ENCODE measurements at places on chromosomes 7 and 10.

GRCh38 chr10:3435671-3436070 lies 263.1 kb upstream of the PITRM1 start:
- DNase-seq = no peak

- no peak for DNase-seq
Observed at GRCh38 chr10:119503821-119504220, 38.7 kb downstream of the RGS10 start.

DNA sequence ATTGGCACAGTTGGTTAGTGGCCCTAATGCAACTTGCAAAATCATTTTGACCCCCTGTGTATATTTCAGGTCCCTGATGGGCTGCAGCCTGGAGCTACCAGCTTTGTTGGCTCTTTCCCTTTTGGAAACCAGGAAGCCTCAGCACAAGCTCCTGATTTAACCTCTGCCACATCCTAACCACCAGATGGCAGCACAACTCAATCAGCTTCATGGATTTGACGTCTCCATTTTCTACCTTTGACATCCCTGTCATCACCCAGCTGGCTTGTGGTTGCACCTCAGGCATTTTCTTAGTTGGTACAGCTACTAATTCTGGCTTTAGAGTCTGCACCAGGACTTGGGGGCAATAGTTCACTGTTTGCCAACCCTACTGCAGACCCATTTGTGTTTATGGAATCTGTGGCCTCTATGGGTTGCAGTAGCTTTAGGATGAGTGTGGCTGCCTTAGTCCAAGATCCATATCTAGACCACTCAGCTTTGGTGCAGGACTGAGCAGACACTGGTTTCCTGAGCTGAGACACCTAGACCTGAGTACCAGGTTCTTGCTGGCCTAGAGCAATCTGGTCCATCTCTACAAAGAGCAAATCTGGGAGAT lies 456.2 kb downstream of the REEP3 start:
- peak; percentile 54 for DNase-seq

DNA sequence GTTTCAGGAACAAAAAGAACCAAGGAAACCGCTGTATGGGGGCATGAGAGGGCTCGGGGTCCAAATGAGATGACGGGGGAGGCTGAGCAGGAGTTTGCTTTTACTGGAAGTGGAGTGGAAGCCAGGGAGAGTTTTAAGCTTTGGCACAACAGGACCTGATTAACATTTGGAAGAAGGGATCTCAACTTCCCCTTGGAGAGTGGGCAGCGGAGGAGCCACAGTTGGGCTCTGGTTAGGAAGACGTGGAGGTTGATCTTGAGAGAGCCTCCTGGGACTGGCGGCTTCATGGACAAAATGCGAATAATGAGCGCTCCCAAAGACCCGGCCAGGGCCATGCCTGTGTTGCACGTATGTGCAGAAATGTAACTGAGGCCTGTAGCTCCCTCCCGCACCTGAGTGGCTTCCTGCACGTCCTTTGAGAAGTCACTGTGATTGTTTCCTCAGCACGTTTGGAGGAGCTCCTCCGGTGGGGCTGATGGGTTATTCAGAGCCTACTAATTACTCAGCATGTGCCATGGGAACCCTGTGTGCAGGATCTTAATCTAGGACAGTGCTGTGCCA lies 595.3 kb upstream of the MGMT start:
- DNase-seq = no peak

GRCh38 chr7:37349979-37350590 lies 98.6 kb downstream of the ELMO1 start:
- no peak for DNase-seq

DNA sequence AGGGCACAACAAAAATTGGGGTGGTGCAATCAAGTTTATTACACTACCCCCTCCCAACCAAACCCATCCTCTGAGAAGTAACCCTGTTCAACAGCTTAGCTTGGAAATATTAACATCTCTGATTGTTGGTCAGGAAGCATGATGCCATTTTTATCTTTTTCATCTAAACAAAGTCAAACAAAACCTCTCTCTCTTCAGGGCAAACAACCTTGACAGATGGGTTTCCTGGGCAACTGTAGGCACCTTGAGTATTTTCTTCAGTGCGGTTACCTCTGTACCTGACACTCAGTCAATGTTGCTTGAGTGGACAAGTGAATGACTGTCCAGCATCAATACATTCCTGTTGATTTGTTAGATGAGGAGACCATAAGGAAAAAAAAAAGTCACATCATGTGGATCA lies 183.6 kb downstream of the NRP1 start:
- no peak for DNase-seq

GRCh38 chr10:94018107-94018506 lies 24.4 kb downstream of the PLCE1 start:
- no peak for DNase-seq

GRCh38 chr7:139777948-139778841 lies at the start of gene HIPK2:
TSS of gene HIPK2 (minus strand) at chr7:139777998. CDS start at chr7:139777623, 375 bp downstream.
- peak; percentile 80 for DNase-seq

- peak; percentile 22 for DNase-seq
Observed at GRCh38 chr7:151626422-151627115, 106.9 kb upstream of the RHEB start.

DNA sequence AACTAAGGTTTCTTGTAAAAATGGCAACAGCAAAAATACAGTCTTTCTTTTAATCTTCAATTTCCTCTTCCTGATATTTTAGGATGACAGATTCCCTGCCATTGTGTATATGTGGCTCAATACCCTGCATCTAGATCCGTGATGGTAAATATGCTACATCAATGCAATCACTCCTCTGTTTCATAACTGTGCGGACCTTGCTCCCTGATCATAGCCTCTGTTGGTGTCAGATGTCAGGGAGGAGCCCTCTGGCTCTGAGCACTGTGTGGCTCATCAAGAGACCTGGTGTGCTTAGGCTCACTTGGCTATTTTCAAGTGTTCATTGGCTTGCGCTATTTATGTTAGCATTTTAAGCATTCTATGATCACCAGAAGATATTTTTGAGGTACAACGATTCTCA lies 33.0 kb upstream of the AGR3 start:
- no peak for DNase-seq

DNA sequence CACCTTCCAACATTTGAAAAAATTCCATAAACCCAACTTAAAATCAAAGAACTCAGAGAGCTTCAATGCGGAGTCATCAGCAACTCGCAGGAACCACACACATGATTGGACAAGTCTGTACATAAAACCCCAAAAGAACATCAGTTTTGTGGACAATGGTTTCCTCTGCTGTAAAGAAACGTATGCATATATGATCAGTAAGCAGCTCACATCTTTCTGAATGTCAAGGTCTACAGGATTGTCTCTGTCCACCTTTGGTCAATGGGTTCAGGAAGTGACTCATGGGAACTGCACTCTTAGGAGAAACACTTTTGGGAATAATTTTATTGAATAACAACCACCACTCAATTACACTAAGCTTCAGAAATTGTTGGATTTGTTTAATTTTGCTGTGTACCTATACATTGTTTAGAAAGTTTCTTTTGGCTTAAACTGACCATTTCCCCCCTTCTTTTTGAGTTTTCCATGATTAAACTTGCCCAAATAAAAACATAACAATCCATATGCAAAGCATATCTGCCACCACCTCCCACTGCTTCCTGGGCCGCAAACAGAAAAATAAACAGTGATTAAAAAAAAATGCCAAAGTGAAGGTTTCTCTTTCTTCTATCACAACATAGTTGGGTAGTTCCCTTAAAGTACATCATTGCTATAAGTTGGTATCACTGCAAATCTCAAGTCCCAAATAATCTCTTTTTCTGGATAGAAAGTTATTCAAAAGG lies 27.3 kb upstream of the AFAP1L2 start:
- DNase-seq = no peak

- DNase-seq = no peak
Observed at GRCh38 chr10:51643734-51644133, 55.7 kb downstream of the CSTF2T start.

DNA sequence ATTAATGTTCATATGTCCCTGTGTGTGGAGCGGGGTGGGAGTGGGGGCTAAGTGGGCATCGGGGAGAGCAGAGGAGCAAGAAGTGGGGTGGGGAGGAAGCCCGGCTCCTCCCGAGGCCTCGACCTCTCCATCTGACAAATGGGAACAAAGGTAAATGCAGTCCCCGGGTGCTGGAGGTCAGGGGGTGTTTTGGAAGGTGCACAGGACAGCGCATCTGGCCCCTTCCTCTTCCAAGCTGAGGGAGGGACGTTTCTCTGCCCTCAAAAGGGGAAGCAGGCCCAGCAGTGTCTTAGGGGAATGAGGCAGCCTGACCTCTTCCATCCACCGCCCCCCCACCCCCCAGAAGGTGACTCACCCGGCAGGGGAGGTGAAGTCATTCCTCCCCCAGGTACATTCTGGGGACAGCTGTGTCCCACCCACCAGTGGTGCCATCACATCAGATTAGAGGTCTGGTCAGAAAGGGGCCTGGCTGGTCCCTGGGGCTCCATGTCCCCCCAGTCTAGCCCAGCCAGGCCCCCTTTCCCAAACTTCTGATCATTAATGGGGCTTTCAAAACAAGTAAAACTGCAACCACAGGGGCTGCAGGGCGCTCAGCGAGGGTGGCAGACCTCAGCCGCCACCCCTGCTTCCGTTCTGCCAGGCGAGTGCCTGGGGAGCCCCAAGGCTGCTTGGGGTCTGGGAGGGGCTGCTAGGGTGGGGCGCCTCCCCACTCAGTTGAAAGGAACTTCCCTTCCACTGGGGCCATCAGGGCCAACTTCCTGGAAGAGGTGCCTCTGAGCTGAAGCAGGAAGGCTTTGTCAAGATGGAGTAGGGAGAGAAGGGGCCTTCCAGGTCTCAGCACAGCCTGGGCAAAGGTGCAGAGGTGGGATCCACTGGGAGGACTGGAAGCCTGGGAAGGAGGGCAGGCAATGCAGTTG lies 10.8 kb downstream of the LFNG start:
- peak; percentile 47 for DNase-seq

GRCh38 chr7:41431671-41432070 lies 271.2 kb downstream of the INHBA start:
- DNase-seq = no peak

All from AG08395 (cell line).